HEK293T (cell line): ENCODE measurements at places on chromosomes 3 and 15.

GRCh38 chr3:29268651-29269050 lies 12.2 kb upstream of the RBMS3 start:
- no peak for DNase-seq

GRCh38 chr3:5160940-5161858 lies 26.3 kb upstream of the EDEM1 start:
- DNase-seq: no peak

DNA sequence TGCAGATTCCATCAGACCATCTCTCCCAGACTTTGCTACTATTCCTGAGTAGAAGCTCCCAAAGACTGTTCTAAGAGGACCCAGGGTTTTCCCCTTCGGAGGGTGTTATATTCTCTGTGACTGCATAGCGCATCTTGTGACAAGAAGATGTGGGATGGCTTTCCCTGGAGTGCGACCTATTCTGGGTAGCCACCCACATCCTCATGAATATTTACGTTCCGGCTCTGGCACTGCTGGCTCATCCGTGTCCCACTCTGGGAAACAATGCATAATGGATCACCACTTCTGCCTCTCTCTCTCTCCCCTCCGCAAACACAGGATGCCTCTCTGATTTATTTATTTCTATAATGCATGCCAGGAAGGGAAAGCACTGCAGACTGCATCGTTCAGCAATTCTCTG lies 166.1 kb downstream of the PYDC2 start:
- DNase-seq: no peak

- DNase-seq: no peak
Measured at GRCh38 chr3:60877188-60877587, 374.1 kb downstream of the FHIT start.

- DNase-seq: no peak
Measured at GRCh38 chr3:186303965-186304364, 58.1 kb downstream of the DGKG start.

DNA sequence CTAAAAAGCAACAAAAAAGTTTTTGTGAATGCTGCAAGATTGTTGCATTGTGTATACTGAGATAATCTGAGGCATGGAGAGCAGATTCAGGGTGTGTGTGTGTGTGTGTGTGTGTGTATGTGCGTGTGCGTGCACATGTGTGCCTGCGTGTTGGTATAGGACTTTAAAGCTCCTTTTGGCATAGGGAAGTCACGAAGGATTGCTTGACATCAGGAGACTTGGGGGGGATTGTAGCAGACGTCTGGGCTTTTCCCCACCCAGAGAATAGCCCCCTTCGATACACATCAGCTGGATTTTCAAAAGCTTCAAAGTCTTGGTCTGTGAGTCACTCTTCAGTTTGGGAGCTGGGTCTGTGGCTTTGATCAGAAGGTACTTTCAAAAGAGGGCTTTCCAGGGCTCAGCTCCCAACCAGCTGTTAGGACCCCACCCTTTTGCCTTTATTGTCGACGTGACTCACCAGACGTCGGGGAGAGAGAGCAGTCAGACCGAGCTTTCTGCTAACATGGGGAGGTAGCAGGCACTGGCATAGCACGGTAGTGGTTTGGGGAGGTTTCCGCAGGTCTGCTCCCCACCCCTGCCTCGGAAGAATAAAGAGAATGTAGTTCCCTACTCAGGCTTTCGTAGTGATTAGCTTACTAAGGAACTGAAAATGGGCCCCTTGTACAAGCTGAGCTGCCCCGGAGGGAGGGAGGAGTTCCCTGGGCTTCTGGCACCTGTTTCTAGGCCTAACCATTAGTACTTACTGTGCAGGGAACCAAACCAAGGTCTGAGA lies 4.7 kb downstream of the BHLHE40 start:
- no peak for DNase-seq

DNA sequence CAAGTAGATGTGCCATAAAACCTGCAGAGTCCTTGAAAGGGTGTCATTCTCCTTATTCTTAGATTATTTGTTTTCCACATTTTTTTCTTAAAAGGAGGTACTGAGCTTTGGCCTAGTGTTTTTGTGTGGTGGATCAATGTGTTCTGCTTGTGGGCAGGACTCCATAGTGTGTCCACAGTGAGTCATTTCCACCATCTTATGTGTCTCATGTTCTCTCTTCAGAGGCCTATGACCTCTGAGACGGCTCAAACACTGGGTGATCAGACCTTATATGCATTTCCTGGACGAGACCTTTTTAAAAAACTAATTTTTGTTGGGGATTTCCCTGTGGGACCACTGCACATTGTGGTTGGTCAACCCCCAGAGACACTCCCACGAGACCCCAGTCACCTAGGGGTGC lies 93.4 kb downstream of the CHCHD4 start:
- DNase-seq: no peak

DNA sequence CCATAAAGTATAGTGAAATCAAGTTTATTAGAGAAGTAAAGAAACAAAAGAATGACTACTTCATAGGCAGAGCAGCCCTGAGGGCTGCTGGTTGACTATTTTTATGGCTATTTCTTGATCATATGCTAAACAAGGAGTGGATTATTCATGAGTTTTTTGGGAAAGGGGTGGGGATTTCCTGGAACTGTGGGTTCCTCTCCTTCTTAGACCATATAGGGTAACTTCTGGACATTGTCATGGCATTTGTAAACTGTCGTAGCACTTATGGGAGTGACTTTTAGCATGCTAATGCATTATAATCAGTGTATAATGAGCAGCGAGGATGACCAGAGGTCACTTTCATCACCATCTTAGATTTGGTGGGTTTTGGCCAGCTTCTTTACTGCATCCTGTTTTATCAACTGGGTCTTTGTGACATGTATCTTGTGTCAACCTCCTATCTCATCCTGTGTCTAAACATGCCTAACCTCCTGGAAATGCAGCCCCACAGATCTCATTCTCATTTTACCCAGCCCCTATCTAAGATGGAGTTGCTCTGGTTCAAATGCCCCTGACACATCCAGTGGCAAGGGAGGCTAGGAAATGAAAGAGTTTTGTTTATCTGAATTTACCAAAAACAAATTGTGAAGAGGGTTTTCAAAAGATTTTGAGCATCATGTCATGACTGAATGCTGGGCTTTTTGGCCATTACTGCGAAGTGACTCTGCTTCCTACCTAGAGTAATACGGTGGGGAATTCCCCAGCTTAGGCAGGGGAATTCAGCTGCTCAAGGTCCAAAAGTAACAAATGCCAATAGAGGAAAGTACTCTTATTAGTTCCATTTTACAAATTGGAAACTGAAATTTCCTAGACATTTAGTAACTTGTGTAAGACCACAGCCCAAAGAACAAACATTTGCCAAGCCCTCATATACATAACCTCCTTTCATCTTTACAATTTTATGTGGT lies 6.2 kb upstream of the SPSB4 start:
- DNase-seq: no peak

DNA sequence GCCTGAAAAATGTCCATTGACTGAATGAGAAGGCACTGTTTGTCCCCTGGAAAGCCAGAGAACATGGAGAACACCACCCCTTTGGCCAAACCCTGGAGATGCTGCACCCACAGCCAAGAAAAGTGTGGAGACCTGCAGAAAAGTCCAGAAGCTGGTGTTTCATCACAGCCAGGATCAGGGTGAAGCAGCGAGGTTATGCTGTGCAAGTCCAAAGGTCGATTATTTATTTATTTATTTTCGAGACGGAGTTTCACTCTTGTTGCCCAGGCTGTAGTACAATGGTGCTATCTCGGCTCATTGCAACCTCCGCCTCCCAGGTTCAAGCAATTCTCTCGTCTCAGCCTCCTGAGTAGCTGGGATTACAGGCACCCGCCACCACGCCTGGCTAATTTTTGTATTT lies 5.5 kb upstream of the CTSH start:
- no peak for DNase-seq
